ENCODE measurements at places on chromosomes 7 and 10. TPM values are rescaled to one million over a fixed set of nuclear protein-coding genes. Genes with fewer than 3 reads are reported as not detected.

Gene FAM241B
- 2.5 TPM for total RNA-seq

Gene AMPH
- 5.8 TPM for total RNA-seq

DNA sequence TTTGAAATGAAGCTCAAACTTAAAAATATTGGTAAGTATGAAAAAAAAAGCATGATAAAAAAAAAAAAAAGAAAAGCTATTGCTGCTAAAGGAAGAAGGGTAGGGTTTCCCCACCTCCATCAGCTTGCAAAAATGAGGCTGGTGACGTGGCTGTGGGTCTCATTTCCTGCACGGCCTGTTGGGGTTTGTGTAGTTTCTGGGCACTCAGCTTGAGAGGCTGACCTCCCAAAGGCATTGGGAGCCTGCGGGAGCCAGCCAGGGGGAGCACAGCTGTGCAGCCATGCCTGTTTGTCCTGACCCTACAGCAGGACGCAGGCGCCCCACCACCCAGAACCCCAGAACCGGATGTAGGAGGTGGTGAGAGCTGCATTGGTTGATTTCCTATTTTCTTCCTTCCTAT, 48.8 kb upstream of the CARD11 start:
- H3K4me3 ChIP-seq, result no peak overlapping the region
- no peaks in the 10 kb centered on the region for H3K4me1 ChIP-seq
- H3K36me3 ChIP-seq, result no peaks in the 10 kb centered on the region
- peak; percentile 25 for DNase-seq

- H3K4me3 ChIP-seq, result no peak overlapping the region
- no peak for DNase-seq
- peaks cover 15% of the 10 kb centered on the region for H3K4me1 ChIP-seq
- no peaks in the 10 kb centered on the region for H3K27me3 ChIP-seq
- H3K36me3 ChIP-seq, result no peaks in the 10 kb centered on the region
Measured at GRCh38 chr7:151790095-151790829, 86.7 kb downstream of the PRKAG2 start.

All from gastrocnemius medialis (tissue), 4 donors.